ENCODE measurements at places on chromosomes 5 and 9. TPM values are rescaled to one million over a fixed set of nuclear protein-coding genes. Genes with fewer than 3 reads are reported as not detected.

DNA sequence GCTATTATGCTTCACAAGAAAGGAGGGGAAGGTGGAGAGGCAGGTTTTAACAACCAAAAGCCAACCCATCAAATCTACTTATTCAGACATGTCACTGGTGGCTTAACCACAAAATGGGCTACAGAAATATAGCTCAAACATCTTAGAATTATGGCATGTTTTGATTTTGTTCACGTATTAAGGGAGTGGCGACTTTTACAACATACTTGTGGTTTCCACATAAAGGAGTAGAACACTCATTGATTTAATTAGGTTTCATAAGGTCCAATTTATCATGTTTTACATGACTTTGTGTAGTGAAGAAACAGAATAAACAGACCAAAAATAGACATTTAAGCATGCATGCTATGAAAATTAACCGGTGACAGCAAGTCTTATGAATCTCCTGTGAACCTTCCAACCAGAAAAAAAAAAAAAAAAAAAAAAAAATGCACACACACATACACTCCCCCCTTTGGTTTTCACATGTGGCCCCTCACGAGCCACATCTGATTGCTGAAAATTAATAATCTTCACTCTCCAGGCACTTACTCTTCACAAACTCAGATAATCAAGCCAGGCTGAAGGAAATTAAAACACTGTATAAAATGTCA lies 5.4 kb downstream of the ZNF608 start:
- peaks cover 10% of the 10 kb centered on the region for H3K4me1 ChIP-seq
- no peaks in the 10 kb centered on the region for H3K36me3 ChIP-seq
- H3K27me3 ChIP-seq: no peaks in the 10 kb centered on the region
- no peak overlapping the region for H3K4me3 ChIP-seq

GRCh38 chr9:38486056-38486615 lies 61.9 kb upstream of the IGFBPL1 start:
- H3K27ac ChIP-seq: no peak overlapping the region
- no peaks in the 10 kb centered on the region for H3K4me1 ChIP-seq
- no peak for DNase-seq

DNA sequence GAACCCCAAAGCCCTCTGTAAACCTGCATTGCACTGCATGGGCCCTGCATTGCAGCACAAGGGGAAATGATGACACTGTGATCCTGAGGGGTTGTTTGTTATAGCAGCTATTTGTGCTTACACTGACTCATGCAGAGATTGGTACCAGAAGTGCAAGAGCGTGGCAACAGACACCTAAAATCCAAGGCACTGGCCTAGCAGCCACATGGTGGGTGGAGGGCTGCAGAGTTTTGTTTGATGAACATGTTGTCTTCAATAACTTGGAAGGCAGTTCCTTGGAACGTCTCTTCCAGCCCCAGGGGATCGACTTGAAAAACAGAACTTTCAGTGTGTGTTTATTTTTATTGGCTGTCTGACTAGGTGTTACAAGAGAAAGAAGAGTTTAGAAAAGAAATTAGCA lies 14.5 kb downstream of the FCN2 start:
- no peaks in the 10 kb centered on the region for H3K36me3 ChIP-seq
- peaks cover 23% of the 10 kb centered on the region for H3K4me1 ChIP-seq
- H3K27ac ChIP-seq: no peak overlapping the region
- no peaks in the 10 kb centered on the region for H3K27me3 ChIP-seq

DNA sequence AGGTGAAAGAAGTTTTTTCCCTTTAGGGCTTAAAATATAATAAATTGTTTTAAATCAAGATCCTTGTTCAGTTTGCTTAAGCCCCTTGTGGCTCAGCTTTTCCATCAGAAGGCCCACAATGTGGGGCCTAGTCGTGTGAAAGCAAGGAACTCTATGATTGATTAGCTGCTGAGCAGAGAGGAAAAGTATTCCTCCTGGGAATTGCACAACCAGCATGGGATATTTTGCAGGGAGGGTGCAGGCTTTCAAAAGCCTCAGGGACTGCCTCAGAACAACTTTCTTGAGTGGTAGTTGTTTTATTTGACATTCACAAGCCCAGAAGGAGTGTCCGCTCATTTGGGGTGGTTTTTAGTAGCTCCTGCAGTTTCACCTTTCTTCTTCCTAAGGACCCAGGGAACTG lies 19.8 kb downstream of the TTC23L start:
- no peak for DNase-seq
- H3K4me1 ChIP-seq: no peaks in the 10 kb centered on the region
- H3K36me3 ChIP-seq: no peaks in the 10 kb centered on the region
- H3K27me3 ChIP-seq: no peaks in the 10 kb centered on the region
- no peak overlapping the region for H3K4me3 ChIP-seq

GRCh38 chr9:87796196-87796595 lies 70.3 kb downstream of the CTSL start:
- H3K4me1 ChIP-seq: no peaks in the 10 kb centered on the region
- H3K36me3 ChIP-seq: no peaks in the 10 kb centered on the region
- no peak overlapping the region for H3K27ac ChIP-seq
- no peaks in the 10 kb centered on the region for H3K27me3 ChIP-seq
- no peak overlapping the region for H3K4me3 ChIP-seq

Gene SLC6A3
- 0.62 TPM for total RNA-seq

- H3K36me3 ChIP-seq: no peaks in the 10 kb centered on the region
- no peak overlapping the region for H3K4me3 ChIP-seq
- H3K27ac ChIP-seq: no peak overlapping the region
- no peaks in the 10 kb centered on the region for H3K27me3 ChIP-seq
- no peaks in the 10 kb centered on the region for H3K4me1 ChIP-seq
Observed at GRCh38 chr9:135332979-135333748, 146.4 kb upstream of the PPP1R26 start.

Gene COL23A1
- total RNA-seq: 0.60 TPM

DNA sequence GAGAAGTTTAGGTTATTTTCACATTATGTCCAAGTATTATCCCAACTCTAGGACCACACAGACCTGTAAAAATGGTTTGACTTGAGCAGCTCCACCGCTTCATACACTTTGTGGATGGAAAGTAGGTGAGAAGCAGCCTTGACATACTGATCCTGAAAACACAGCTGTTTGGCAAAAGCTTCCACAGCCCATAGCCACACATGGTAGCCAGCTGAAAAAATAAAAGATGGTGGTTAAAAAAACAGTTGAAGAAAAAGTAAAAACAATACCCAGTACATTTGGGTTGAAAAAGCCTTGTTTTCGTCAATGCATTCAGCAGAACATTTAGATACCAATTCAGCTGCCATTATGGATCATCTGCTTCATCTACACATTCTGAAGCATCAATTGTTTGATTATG lies 36.7 kb downstream of the GEMIN5 start:
- no peak overlapping the region for H3K27ac ChIP-seq
- no peaks in the 10 kb centered on the region for H3K36me3 ChIP-seq
- H3K27me3 ChIP-seq: no peaks in the 10 kb centered on the region
- H3K4me3 ChIP-seq: no peak overlapping the region
- H3K4me1 ChIP-seq: no peaks in the 10 kb centered on the region

Gene GABRP
- total RNA-seq: 0.82 TPM

DNA sequence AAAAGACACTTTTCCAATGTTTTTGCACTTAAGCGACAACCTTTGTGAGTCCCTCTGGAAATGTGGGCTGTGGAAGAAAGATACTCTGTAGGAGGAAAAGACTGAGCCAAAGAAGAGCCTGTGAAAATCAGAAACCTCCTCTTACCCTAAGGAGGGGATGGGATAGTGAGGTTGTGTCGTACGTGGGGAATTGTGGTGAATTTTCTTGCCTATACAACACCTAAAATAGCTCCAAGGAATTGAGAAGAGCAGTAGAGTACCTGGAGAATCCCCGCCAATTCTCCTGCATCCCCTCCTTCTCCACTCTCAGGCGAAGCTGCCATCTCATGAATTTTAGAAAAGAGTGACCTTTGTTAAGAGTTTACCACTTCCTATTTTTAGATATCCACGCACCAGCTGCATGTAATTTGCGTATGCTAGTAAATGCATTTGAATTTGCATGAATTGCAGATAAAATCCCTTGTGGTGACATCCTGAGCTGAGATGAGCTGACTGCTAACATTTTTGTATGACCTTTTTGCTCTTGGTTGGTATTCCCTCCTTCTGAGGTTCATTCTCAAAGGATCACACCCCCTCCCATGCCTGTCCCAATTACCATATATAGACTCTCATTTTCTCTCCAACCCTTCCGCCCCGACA lies 147.2 kb downstream of the PCSK5 start:
- DNase-seq: no peak
- H3K27me3 ChIP-seq: no peaks in the 10 kb centered on the region
- no peaks in the 10 kb centered on the region for H3K4me1 ChIP-seq
- no peaks in the 10 kb centered on the region for H3K36me3 ChIP-seq
- no peak overlapping the region for H3K4me3 ChIP-seq

GRCh38 chr5:6804766-6805501 lies 91.7 kb downstream of the TENT4A start:
- no peaks in the 10 kb centered on the region for H3K27me3 ChIP-seq
- no peak overlapping the region for H3K4me3 ChIP-seq
- peaks cover 9% of the 10 kb centered on the region for H3K4me1 ChIP-seq
- no peaks in the 10 kb centered on the region for H3K36me3 ChIP-seq
- DNase-seq: no peak
- H3K27ac ChIP-seq: no peak overlapping the region

- peaks cover 6% of the 10 kb centered on the region for H3K4me1 ChIP-seq
- H3K4me3 ChIP-seq: no peak overlapping the region
- no peak for DNase-seq
- H3K27me3 ChIP-seq: no peaks in the 10 kb centered on the region
- H3K36me3 ChIP-seq: no peaks in the 10 kb centered on the region
Observed at GRCh38 chr9:70486127-70486526, 71.7 kb upstream of the KLF9 start.

GRCh38 chr5:165881259-165881658 lies 2375.8 kb downstream of the MAT2B start:
- DNase-seq: no peak
- H3K4me1 ChIP-seq: no peaks in the 10 kb centered on the region
- H3K27me3 ChIP-seq: no peaks in the 10 kb centered on the region
- no peaks in the 10 kb centered on the region for H3K36me3 ChIP-seq

Gene BARHL1
- not detected for total RNA-seq

DNA sequence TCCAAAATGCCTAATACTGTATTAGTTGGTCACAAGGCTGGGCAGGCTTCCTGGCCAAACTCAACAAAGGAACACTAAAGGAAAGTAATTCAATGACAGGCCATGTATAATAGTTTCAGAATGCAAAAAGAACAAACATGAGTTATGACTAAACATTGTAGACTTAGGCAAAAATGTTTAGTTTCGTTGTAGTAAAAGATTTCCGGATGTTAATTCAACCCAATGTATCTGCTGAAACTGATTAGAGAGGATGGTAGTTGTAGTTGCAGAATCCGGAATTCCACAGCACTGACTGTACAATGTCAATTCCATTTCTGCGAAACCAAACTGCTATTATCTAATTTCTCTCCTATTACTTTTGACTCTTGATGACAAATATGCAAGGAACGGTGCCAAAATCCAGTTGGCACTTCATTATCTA lies 117.9 kb upstream of the FST start:
- no peaks in the 10 kb centered on the region for H3K4me1 ChIP-seq
- H3K27ac ChIP-seq: no peak overlapping the region
- no peaks in the 10 kb centered on the region for H3K27me3 ChIP-seq
- H3K4me3 ChIP-seq: no peak overlapping the region
- no peaks in the 10 kb centered on the region for H3K36me3 ChIP-seq
- no peak for DNase-seq

Gene PAM
- total RNA-seq: 187 TPM

DNA sequence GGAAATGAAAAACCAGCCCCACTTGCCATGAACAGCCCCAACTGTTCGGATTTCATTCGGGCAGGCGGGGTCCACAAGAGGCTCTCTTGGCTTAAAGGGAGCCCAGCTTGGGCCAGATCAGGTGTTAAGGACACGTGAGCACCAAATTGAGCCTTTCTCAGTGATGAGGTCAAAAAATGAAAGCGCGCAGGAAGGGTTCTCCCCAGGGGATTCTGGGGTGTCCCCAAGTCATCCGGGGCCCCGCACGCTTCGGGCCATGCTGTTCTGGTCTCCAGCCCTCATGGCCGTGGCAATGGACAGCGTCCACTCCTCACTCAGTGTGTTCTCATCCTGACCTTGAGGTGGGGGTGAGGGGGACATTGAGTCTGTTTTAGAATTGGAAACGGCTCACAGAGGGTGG lies 10.9 kb downstream of the AK1 start:
- DNase-seq: peak; percentile 33
- H3K4me3 ChIP-seq: no peak overlapping the region
- H3K36me3 ChIP-seq: no peaks in the 10 kb centered on the region

DNA sequence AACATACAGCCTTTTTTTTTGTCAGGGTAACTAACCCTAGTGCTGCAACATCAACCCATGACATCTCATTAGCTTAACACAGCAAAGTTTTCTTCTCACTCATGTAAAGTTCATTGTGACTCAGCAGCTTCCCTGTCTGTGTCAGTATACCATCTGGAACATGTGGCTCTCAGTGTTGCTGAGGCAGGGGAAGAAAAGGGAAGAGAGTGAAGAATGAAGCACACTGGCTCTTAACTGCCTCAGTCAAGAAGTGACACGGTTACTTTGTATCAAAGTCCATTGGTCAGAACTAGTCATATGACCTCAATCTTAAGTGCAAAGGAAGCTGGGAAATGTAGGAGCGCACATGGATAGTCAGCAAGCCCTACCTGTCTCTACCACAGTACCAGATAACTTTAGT lies 185.0 kb upstream of the ELL2 start:
- H3K4me3 ChIP-seq: no peak overlapping the region
- H3K4me1 ChIP-seq: no peaks in the 10 kb centered on the region
- H3K27me3 ChIP-seq: no peaks in the 10 kb centered on the region
- no peak overlapping the region for H3K27ac ChIP-seq
- H3K36me3 ChIP-seq: no peaks in the 10 kb centered on the region
- no peak for DNase-seq

- no peak for DNase-seq
- H3K36me3 ChIP-seq: no peaks in the 10 kb centered on the region
- H3K4me3 ChIP-seq: peak overlapping the region; percentile 50
Observed at GRCh38 chr5:10441992-10442435, 335 bp downstream of the ROPN1L start.

Measured in ovary (tissue), 10 donors.